ENCODE measurements at places on chromosomes 3 and 15.

GRCh38 chr3:69200384-69201068 lies 78.1 kb upstream of the LMOD3 start:
- DNase-seq, result no peak

GRCh38 chr15:97129674-97130073 lies 799.2 kb downstream of the NR2F2 start:
- no peak for DNase-seq

GRCh38 chr3:167626490-167626889 lies 27.3 kb downstream of the WDR49 start:
- DNase-seq, result no peak

DNA sequence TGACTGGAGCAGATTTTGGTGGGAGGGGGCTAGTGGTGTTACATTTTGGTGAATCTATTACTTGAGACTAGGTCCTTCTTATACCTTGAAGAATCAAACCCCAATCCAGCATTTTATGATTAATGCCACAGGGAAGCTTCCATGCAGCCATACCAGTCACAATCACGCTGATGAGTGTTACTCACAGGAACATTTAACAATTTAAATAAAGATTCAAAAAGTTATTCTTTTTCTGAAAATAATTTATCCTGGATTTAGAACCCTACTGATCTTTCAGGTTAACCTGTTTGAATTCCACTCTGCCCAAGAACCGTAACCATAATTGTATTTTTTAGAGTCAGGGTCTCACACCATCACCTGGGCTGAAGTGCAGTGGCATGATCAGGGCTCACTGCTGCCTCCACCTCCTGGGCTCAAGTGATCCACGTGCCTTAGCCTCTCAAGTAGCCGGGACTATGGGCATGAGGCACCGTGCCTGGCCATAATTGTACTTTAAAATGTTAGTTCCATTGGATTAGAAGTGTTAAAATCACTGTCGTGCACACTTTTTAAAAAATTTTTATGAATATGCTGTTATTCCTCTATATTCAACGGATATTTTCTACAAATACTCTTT lies 929 bp upstream of the MTMR10 start:
- no peak for DNase-seq

GRCh38 chr3:133488785-133489367 lies 84.6 kb upstream of the CDV3 start:
- DNase-seq, result no peak

GRCh38 chr15:92159906-92160841 lies 233.5 kb upstream of the ST8SIA2 start:
- no peak for DNase-seq

- DNase-seq, result no peak
Measured at GRCh38 chr15:78272316-78272715, 8.0 kb downstream of the DNAJA4 start.

DNA sequence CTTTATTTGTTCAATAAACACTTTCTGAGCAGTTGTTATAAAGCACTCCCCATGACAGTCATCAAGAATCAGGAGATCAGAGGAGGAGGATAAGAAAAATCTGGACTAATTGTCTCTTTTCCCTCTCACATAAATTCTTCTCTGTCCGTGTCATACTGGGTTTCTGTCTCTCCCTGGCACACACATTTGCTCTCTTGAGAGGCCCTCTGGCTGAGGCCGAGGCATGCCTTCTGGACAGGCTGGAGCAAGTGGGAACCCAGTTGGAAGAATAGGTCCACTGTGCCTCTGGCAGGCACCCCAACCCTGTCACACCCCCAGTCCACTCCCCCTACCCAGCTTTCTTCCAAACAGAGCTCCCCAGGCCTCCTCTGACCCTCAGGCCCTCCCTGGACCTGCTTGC lies 315.8 kb downstream of the UACA start:
- DNase-seq, result no peak
